ENCODE measurements at places on chromosomes 13 and 19.

- DNase-seq: no peak
These were observed 418.8 kb downstream of the OLFM4 start for GRCh38 chr13:53447456-53447855.

- DNase-seq: no peak
These were observed 138.3 kb upstream of the NBEA start for GRCh38 chr13:34803756-34804155.

- peak; percentile 82 for DNase-seq
These were observed 47.4 kb upstream of the RCBTB2 start for GRCh38 chr13:48580185-48580803.

DNA sequence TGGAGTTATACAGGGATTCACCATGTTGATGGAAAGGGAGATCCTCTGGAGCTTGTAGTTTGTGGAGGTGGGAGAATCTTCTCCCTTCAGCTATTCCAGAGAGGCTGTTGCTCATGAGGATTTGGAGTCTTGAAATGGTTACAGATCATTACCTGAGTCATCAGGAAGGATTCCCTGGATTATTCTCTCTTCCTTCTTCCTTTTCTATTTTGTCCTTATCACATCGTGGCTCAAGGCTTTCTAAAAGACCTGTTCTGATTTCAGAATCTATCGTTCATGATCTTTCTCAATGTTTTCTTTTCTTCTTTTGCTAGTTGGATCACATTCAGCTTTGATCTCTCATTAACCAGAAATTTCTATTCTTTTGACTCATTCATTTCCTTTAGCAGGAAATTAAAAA, 196.0 kb downstream of the KLF5 start:
- DNase-seq: no peak

DNA sequence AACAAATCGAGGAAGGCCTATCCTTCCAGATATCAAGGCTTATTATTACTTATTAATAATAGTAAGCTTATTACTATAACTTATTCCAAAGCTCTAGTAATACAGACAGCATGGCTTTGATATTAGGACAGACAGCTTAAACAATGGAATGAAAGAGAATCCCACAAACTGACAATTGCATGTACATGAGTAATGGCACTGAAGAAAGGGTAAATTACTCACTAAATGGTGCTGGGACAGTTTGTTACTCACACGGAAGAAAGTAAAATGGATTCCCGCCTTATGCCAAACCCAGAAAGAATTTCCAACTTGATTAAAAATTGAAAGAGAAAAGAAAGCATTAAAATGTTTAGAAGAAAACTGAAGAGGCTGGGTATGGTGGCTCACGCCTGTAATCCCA, 60.3 kb downstream of the MIPEP start:
- DNase-seq: no peak

GRCh38 chr13:19817510-19818158, 34.9 kb upstream of the PSPC1 start:
- DNase-seq: no peak

GRCh38 chr13:40993987-40994386, 25.1 kb downstream of the ELF1 start:
- DNase-seq: no peak

DNA sequence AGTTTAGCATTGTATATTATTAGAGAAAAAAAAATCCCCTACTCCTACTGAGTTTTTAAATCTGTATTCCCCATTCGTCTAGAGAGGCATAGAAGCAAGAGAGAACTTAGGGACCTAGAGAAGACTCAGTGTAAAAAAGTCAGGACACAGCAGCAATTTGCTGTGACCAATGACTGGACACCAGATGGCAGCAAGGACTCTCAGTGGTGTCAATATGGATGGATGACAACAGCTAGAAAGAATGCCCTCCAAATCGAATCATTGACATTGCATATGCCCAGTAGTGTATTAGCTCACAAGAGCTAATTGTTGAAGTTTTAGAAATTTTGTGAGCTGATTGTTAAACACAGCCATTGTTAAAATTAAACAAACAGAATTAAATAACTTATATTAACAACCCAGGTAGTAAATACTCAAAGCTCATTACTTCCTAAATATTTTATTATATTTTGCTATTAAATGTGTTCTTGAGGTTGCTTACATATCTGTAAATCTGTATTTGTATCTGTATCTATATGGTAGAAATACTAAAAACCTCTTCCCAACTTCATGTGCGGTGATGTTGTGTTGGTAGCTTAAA, 43.9 kb downstream of the SIAH3 start:
- peak; percentile 55 for DNase-seq

DNA sequence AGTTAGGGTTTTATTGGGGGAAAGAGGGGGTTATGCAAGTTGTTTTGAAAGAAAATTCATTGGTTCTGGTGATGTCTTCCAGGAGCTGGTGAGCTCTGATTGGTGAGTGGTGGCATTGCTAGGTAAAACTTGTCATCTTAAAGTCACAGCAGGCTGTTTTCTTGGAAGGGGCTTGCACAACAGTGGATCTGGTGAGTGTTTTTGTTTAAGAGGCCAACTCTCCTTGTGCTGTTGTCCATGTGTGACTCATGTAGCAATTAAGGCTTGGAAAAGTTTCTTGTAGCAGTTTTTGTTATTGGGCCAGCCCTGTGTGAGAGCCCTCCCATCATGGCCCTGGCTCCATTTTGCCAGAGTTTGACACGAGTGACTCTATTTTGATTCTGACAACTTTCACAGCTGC, 109.4 kb downstream of the RFC3 start:
- no peak for DNase-seq

DNA sequence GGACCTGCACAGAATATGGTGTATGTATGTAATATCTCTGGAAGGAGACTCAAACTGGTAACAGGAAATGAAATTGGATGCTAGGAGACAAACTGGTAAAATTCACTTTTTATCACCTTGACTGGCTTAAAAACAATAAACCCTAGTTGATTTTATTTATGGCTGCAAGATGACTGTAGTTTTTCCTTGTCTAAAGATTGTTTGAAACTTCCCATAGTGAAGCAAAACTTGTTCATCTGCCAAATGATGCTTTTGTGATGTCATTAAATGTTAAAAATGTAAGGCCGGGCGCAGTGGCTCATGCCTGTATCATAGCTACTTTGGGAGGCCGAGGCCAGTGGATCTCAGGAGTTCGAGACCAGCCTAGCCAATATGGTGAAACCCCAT, 2.5 kb upstream of the ECH1 start:
- DNase-seq: no peak

DNA sequence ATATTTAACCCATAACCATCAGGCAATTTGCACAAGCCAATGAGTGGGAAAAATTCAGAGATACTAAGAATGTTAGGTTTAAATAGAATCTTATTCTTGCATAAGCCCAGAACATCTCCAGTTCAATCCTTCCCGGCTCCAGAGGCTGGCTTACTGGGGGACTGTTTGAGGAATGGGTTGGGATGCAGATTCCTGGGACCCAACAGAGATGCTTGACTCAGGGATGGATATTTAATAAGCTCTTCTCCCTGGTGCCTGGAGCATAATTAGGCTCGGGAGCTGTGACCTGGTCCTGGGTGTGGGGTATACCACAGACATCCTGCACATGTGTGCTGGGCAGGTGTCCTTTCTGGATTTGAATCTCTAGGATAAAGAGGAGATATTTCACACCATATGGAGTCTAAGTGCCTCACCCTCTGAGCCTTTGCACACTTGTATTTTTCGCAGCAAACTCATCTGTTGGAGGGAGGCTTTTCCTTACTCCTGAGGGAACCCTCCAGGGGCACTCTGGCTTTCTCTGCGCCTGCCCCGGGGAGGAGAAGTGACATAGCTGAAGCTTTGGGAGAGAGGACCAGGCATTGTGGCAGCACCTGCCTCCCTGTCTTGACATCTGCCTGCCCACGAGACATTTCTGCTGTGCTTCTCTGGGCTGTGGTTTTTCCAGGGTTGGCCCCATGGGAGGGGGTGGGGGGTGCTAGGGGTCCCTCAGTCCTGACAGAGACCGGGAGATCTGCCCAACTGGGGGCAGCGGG, 36.1 kb upstream of the ANKRD10 start:
- no peak for DNase-seq

DNA sequence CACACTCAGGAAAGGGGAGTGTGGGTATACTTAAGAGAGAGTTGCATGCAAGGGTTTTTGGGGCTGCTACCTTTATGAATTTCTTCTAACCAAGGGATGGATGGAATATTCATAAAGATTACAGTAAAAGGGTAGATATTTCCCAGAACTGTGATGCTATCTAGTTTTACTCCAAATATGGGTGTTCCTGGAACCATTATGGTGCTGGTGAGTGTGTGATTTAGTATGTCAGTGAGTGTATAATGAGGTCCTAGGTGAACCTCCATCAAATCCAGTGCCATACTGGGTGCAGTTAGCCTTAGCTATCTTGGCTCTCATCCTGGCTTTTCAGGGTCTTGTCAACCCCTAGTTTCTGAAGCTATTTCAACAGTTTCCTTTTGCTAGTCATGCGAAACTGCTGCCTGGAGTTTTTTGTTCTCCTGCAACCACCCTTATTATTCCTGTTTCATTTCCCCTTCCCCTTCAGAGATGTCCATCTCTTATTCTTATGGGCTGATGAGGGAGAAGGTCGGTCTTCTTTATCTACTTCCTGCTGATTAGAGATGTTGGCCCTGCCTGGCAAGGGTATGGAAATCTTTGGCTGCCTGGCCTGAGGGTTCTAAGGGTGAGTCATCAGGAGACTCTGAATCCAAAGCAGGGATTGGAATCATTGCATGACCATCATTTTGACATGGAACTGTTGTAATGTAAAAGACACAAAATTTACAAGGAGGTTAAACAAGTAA, 202.3 kb downstream of the NBEA start:
- DNase-seq: no peak

DNA sequence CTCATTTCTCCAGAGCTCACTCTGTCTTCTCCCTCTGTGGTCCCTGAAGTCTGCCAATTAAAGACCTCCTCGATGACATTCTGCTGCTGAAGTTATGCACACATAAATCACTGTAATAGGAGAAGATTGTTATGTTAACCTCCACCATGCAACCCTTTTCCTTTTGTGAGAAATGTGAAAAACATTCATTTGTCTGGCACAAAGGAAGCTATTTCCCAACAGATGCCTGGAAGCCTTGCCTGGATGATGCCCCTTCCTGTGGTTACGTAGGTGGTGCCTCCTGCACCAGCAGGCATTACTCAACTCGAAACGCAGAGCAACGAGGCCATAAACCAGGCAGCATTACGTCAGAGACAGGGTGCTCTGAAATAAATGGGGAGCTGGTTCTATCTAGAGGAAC, 327.4 kb upstream of the ZNF507 start:
- no peak for DNase-seq

GRCh38 chr19:21900401-21900800, 64.4 kb upstream of the ZNF43 start:
- DNase-seq: no peak

- no peak for DNase-seq
These were observed 759.9 kb downstream of the GPC5 start for GRCh38 chr13:92158346-92158745.

GRCh38 chr13:28528388-28528787, 33.5 kb upstream of the FLT1 start:
- DNase-seq: no peak

GRCh38 chr13:60329221-60329923, 67.6 kb upstream of the TDRD3 start:
- DNase-seq: peak; percentile 61

DNA sequence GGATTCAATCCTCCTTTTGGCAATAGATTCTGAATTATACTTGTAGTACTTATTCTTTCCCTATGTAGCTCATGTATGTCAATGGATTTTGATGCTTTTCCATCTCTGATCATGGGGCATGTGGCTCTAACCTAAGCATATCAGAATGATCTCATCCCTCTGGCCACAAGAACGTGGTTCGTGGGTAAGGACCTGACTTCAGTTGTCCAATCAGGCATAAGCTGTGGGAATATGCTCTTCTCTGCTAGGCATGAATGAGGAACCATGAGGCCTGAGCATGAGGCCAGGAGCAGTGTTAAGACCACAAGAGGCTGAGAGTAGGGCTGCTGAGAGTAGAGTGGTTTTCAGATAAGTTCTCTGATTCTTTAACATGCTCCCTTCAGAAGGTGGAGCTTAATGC, 292.4 kb upstream of the TSHZ3 start:
- no peak for DNase-seq

- no peak for DNase-seq
These were observed 6.6 kb upstream of the DHDH start for GRCh38 chr19:48926909-48927308.

DNA sequence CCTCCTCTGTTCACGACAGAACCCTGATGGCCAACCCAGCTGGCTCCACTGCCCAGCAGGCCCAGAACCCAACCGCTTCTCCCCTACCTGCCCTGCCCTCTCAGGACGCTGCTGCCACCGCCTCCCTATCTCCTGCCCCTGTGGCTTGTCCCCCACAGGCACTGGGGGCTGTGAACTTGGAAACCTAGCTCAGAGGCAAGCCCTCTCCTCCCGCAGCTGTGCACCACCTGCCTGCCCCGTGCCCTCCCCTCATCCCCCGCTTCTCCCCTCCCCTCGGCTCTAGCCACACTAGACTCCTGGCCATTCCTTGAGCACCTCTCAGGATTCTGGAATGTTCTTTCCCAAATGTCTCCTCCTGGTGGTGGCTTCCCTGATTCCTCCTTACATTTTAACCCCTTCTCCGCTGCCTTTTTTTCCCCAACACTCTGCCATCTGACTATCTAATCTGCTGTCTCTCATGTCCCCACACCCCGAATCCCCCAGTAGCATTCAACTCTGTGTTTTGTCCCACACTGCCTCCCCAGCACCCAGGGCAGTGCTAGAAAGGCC, 6.7 kb downstream of the NANOS3 start:
- DNase-seq: no peak

DNA sequence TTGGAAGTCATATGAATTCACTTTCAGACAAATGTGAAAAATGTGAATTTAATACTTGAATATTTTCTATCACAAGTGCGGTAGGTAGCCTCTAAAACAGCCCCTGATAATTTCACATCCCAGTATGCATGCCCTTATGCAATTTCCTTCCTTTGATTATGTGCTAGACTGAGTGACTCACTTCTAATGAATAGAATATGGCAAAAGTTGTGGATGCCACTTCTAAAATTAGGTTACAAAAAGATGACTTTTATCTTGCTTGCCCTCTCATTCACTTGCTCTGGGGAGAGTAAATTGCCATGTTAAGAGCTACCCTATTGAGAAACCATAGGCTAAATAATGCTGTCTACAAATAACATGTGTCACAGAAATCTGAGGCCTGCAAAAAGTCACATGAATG, 402.5 kb upstream of the PCDH9 start:
- DNase-seq: no peak

DNA sequence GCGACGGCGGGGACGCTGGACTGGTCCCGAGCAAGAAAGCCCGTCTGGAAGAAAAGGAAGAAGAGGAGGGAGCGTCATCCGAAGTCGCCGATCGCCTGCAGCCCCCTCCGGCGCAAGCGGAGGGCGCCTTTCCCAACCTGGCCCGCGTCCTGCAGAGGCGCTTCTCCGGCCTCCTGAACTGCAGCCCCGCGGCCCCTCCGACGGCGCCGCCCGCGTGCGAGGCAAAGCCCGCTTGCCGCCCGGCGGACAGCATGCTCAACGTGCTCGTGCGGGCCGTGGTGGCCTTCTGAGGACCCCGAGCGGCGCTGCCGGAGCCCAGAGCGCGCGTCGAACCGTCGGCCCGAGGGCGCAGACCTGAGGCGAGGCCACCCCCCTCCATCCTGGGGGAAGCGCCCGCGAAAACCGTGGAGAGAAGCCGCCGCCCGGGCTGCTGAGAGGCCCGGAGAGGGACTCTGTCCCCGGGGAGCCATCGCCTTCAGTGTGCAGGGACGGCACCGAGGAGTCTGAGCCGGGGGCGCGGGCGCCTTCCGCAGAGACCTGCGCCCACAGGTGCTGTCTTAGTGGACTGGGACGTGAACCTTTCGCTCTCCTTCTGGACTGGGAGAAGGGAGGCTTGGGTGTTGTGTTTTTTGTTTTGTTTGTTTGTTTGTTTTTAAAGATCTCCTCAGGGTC, 3.5 kb downstream of the IER2 start:
- DNase-seq: peak; percentile 49

GRCh38 chr13:61410266-61410665, 5.4 kb downstream of the PCDH20 start:
- DNase-seq: no peak
